ENCODE measurements at places on chromosomes 2 and 18.
A peak's percentile ranks its signal among the peaks of the same experiment; 100 is the strongest.

DNA sequence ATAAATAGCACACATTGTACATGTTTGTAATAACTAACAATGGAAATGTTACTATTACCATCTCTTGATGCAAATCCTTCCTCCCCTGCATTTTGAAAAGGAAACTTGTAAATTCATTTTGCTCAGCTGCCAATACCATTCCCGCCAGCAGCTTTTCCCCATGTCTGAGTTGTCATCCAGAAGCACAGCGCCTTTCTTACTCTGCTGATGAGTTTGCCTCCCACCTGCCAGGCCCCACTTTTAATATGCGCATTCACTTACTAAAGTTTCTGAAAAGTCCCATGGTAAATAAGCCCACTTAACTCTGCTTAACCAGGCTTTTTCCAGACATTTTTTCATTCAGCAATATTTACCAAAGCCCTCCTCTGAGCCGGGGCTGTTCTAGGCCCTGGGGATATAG, 3.9 kb downstream of the CHST10 start:
- no peak for DNase-seq

DNA sequence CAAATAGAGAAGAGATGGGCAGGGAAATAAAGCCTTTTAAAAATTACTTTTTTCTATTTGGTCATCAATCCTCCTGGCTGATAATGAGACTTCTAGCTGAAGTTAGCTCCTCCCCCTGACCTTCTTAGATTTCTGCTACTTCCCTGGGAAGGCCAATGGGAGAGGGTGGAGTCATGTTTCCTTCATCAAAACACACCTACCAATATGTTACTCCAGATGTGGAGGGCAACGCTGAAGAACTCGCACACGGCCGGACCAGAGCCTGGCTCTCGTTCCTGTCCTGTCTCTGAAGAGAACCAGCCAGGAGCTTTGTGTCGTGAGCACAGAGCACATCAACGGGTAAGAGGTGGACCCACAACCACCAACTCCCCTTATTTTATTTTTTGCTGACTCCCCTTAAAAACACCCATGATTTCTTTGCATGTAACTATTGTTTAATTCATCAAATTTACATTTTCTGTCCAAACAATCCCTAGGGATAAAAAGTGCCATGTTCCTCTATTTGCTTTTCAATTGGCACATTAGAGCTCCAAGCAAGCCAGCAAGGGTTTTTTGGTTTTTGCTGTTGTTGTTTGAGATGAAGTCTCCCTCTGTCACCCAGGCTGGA, 94.9 kb downstream of the ADD2 start:
- DNase-seq = no peak

GRCh38 chr2:232892843-232893242, 22.8 kb downstream of the SNORC start:
- no peak for DNase-seq

DNA sequence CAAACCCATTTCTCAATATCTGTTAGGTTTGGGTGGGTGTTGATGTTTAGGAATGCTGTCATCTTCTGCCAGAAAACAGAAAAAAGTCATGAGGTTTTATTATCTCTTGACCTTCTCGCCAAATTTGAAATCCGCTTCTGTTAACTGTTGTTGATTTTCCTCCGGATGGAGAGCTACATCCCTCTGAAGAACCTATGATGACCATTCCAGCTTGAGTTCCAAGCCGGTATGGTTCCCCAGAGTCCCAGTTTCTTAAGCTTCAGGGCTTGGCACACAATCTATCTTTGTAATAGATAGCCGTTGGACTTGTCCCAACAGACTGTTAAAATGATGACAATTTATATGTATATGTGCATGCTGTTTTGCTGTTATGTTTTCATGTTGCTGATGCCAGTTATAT, 1201.0 kb downstream of the LRP1B start:
- DNase-seq = no peak

DNA sequence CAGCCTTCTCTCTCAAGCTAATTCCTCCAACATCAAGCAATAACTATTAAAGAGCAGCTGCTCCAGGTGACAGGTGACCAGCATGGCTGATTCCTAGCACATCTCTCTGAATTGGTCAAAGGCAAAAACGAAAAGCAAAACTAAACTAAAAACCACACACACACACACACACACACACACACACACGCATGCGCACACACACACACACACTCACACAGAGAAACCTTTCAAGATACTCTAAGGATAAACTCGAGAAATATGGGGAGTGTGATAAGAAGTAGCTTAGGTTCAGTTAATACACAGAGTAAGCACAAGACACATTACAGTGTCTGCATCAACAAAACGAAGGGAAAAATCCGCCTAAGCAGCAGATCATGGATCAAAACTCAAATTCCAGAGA, 74.5 kb upstream of the FZD7 start:
- no peak for DNase-seq

DNA sequence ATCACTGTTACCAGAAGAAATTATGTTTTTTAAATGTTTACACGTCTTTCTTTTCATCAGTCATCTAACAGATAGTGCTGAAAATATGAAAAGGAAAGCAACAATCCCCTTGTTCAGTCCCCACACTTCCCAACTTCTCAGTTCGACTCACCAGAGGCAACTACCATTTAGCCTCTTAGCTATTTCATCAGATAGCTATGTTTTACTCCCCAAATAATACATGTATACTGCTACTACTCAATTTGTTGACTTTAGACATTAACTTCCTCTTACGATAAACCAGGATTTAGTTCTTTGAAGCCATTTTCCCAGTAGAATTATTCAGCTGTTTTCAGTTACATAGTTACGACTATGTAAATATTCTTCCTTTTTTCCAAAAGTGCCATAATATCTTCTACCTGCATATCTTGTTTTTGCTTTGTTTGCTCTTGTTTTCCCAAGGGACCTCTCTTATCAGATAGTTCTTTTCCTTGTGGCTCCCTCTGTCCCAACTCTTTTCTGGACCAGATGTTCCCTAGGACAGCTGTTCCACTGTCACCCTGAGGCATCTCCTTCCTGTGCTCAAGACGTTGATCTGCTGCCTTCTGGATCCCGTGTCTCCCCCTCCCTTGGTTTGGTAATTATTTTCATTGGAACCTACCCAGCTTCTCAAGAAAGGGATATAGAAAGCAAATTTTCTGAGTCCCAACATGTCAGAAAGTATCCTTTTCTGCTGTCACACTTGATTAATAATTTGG, 289.3 kb upstream of the TANK start:
- DNase-seq = no peak

DNA sequence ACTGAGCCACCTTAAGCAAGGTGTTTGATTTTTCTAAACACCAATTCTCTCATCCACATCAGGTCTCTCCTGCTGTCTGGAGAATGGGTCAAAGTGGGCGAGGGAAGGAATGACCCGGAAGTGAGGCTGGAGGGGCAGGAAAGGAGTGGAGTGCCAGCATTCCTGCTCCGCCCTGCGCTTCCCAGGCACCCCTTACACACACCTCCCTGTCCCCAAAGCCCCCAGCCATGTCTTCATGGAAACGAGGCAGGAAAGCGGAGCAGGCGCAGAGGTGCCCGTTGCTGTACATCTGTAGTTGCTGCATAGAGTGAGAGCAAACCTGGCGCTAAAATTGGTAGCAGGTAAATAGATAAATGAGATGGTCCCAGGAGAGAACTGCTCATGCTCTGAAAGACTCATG, 27.2 kb upstream of the NT5DC4 start:
- DNase-seq = no peak

GRCh38 chr2:132496555-132496954, 80.0 kb downstream of the GPR39 start:
- no peak for DNase-seq

DNA sequence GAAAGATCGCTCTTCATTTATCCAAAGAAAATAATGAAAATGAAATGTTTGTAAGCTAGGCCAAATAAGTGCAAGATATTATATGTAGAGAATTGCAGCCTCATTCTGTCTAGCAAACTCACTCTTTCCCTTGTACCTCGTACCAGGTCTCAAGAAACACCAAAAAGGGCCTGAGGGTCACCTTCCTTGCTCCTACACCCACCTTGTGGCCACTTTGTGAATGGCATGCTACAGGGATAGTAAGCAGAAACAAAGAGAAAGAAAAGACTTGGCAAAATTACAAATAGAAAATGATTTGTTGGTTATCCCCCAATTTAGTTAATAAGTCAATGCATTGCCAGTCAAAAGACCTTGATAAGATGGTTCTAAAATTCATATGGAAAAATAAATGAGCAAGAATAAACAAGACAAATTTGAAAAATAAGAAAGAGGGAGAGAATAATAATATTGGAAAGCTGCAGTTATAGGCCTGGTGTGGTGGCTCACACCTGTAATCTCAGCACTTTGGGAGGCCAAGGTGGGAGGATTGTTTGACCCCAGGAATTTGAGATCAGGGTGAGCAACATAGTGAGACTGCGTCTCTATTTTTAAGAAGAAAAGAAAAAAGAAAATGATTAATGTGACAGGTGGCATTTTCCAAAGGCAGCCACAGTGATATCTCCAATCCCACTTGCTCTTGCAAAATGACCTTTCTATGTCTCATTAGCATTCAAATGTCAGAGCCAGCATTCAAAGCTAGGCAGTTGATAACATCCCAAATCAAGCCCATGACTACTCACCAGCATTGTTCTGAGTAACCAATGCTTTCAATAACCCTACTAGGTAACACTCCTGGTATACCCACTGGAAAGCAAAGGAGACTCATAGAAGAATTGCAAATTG, 38.8 kb upstream of the BMP10 start:
- DNase-seq = peak; percentile 74

- no peak for DNase-seq
Observed at GRCh38 chr2:182301093-182301492, 125.7 kb downstream of the PDE1A start.

DNA sequence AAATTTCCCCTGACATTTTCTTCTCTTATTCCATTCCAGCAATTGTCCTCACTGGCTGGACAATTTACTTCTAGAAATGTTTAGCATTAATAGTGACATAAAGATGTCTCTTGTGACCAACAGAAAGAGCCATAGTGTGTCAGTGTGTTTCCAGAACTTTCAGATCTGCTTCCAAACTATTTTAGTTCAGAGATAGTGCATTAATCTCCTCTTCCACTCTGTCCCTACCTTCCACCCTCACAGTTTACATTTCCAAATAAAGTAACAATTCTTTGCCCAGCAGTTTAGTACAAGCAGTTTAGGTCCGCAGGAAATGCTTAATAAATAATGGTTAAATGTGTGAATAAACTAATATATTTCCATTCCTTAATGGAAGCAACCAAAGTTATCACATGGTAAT, 24.5 kb upstream of the RAPGEF4 start:
- no peak for DNase-seq

DNA sequence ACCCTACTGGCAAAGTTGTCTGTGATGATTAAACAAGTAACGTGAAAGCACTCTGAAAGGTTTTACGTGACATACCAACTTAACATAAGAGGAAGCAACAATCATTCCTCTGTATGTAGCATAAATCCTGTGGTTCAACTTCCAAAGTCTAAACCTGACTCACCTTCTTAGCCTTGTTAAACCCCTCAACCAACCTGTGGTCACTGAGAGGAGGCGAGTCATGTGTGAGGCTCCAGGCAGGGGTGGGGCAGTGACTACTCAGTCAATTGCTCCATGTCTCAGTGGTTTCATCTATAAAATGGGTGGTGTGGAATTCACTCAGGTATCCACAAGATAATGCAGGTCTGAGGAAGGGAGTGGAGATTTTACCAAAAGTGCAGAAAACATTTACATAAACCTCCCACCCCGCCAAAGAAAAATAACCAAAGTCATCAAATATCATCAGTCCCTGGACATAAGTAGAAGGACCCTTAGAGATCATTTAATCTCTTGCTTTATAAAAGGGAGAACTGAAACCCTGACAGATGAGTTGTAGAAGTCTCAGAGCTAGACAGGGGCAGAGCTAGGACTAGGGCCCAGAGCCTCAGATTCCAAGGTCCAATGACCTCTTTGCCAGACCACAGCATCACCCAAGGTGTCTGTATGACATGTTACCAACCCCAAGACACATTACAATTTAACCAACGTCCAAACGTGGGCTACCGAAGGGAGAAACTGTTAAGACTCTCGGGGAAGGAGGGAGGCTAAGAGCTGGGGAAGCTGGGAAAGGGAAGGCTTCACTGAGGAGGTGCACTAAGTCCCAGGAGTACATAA, 3.7 kb upstream of the PCBP1 start:
- DNase-seq = no peak

GRCh38 chr2:174076040-174076439, 110.9 kb upstream of the SP3 start:
- DNase-seq = no peak

- no peak for DNase-seq
Observed at GRCh38 chr2:45391866-45392265, 219.2 kb downstream of the SRBD1 start.

- DNase-seq = peak; percentile 25
Observed at GRCh38 chr18:79597831-79598632, 81.6 kb upstream of the CTDP1 start.

- DNase-seq = no peak
Observed at GRCh38 chr2:156852210-156852609, 405.3 kb upstream of the GALNT5 start.

DNA sequence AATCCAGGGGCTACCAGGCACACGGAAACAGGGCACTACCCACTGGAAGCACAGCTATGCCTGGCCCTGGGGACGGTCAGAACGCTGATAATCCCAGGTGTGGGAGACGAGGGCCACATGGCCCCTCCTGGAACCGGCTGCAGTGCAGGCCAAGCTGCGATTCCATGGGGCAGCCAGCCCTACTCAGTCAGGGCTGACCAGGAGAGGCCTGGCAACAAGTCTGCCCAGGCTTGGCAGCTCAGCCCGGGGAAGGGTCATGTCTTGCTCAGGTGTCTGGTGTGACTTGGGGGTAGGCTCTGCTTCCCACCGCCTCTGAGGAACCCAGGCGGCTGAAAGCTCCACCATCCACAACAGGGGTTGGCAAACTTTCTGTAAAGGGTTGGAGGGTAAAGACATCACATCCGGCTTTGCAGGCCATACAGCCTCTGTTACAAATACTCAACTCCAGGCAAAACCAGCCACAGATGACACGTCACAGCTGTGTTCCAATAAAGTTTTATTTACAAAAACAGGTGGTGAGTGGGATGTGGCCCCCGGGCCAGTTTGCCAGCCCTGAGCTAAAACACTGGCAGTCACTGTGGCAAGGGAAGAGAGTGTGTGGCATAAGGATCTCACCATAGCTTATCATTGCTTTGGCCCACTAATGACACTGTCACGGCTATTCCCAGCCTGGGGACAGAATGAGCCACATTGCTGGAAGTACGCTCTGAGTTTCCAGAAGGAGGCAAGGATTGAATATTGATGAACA, 85.2 kb downstream of the NDUFA10 start:
- DNase-seq = peak; percentile 76

- DNase-seq = no peak
Observed at GRCh38 chr2:109695290-109695689, 81.1 kb downstream of the SOWAHC start.

DNA sequence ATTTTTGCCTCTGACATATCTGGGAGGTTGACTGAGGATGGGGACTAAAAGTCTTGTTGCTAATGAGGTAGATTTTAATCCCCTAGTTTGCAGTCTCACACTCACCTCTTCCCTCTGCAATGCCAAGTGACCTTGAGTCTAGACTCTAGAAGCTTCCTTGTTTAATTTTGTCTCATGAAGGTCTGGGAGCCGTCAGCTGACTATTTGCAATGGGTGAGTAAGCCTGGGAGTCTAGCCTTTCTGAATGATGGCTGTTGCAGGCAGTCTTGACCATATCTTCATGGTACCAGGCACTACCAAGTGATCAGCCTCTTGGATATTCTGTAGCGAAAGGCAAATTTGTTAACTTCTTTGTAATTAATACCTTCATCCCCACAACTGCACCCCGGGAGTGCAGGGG, 61.2 kb downstream of the ARHGAP15 start:
- DNase-seq = no peak

- no peak for DNase-seq
Observed at GRCh38 chr18:34803877-34804400, 93.8 kb downstream of the DTNA start.

GRCh38 chr18:55878224-55878623, 290.2 kb upstream of the TCF4 start:
- no peak for DNase-seq
